ENCODE measurements at places on chromosomes 3 and 15. TPM values are rescaled to one million over a fixed set of nuclear protein-coding genes. Genes with fewer than 3 reads are reported as not detected.

Gene SLC38A3
- total RNA-seq, result not detected

Gene THAP10
- 3.0 TPM for total RNA-seq

Gene PIGBOS1
- 8.2 TPM for total RNA-seq

Gene MUC20
- total RNA-seq, result not detected

DNA sequence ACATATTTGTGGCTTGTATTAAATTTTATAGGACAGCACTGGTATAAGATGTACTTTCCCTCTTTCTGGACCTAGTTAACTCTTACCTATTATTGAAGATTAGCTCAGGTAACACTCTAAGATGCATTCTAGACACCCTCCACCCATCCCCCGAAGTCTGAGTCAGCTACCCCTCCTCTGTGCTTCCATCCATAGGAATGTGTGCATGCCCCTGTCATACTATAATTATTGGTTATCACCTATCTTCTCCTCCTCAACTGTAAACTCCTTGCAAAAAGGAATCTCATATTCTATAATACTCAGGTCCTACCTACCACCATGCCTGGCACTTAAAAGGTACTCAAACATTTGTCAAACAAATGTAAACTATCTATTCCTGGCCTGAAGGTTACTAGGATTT lies 3.0 kb downstream of the PEAK1 start:
- peaks cover 7% of the 10 kb centered on the region for H3K36me3 ChIP-seq
- no peaks in the 10 kb centered on the region for H3K27me3 ChIP-seq
- no peak for DNase-seq
- H3K27ac ChIP-seq, result no peak overlapping the region

GRCh38 chr15:46278486-46279090 lies 643.8 kb downstream of the SQOR start:
- no peaks in the 10 kb centered on the region for H3K36me3 ChIP-seq
- H3K27me3 ChIP-seq, result no peaks in the 10 kb centered on the region
- no peak for DNase-seq
- peaks cover 16% of the 10 kb centered on the region for H3K4me1 ChIP-seq
- no peak overlapping the region for H3K4me3 ChIP-seq

DNA sequence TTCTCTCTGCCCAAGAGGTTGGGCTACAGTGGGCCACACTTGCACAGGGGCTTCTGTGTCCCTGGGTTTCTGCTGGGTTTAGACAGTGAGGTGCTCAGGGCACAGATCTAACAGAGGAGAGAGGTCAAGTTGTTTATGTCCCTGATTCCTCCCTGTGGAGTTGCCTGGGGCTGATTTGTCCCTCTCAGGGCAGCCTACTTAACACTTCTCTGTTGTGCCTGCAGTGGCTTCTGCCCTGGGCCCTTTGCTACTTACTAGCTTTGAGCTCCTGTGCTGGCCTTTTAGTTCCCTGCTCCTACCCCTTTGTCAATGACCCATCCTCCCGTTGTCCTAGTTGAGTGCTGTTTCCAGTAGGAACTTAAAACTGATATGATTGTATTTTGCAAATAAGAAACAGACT lies 114.0 kb upstream of the RGMA start:
- peaks cover 5% of the 10 kb centered on the region for H3K36me3 ChIP-seq
- no peak for DNase-seq
- no peak overlapping the region for H3K4me3 ChIP-seq
- H3K27ac ChIP-seq, result no peak overlapping the region
- H3K27me3 ChIP-seq, result peaks cover 9% of the 10 kb centered on the region
- H3K4me1 ChIP-seq, result no peaks in the 10 kb centered on the region

GRCh38 chr3:94121161-94121560 lies 58.3 kb downstream of the NSUN3 start:
- no peak for DNase-seq
- H3K4me3 ChIP-seq, result no peak overlapping the region
- no peaks in the 10 kb centered on the region for H3K4me1 ChIP-seq
- H3K36me3 ChIP-seq, result no peaks in the 10 kb centered on the region
- H3K27ac ChIP-seq, result no peak overlapping the region

DNA sequence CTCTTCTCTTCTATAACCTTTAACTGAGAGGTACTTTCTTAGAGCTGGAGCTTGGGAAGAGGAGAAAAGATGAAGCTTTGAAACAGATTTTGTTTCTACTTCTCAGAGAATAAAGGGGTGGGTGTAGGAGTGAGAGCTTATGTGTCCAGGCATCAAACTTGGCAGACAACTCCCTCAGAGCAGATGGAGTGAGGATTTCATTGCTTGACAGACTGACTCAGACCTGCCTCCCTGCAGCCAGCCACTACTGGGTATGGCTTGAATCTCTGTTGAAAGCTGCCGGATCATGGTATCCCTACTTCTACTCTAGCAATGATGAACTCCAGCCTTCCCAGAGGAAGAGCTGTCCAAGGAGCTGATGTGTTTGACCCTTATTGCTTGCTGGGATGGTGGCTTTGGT lies 36.7 kb downstream of the SYN2 start:
- DNase-seq, result no peak
- H3K27ac ChIP-seq, result no peak overlapping the region
- H3K4me3 ChIP-seq, result no peak overlapping the region
- H3K4me1 ChIP-seq, result no peaks in the 10 kb centered on the region
- no peaks in the 10 kb centered on the region for H3K36me3 ChIP-seq
- H3K27me3 ChIP-seq, result peaks cover 6% of the 10 kb centered on the region

GRCh38 chr3:101243285-101244211 lies 76.8 kb downstream of the IMPG2 start:
- DNase-seq, result peak; percentile 1
- peaks cover 14% of the 10 kb centered on the region for H3K4me1 ChIP-seq
- 0 out of 2 replicates have a peak overlapping the region, but pooled peaks have one; percentile 15 for H3K27ac ChIP-seq
- no peak overlapping the region for H3K4me3 ChIP-seq
- peaks cover 2% of the 10 kb centered on the region for H3K27me3 ChIP-seq

DNA sequence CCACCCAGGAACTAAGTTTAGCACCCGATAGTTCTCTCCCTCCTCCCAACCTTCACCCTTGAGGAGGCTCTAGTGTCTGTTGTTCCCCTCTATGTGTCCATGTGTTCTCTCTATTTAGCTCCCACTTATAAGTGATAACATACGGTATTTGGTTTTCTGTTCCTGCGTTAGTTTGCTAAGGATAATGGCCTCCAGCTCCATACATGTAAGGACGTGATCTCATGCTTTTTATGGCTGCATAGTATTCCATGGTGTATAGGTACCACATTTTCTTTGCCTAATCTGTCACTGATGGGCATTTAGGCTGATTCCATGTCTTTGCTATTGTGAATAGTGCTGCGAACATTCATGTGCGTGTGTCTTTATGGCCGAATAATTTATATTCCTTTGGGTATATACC lies 66.9 kb upstream of the TRA2B start:
- no peak overlapping the region for H3K27ac ChIP-seq
- no peak overlapping the region for H3K4me3 ChIP-seq
- H3K36me3 ChIP-seq, result no peaks in the 10 kb centered on the region
- no peaks in the 10 kb centered on the region for H3K4me1 ChIP-seq

GRCh38 chr3:32117320-32117719 lies 10.9 kb downstream of the GPD1L start:
- no peak overlapping the region for H3K27ac ChIP-seq
- H3K4me3 ChIP-seq, result no peak overlapping the region
- no peaks in the 10 kb centered on the region for H3K27me3 ChIP-seq
- no peak for DNase-seq
- no peaks in the 10 kb centered on the region for H3K4me1 ChIP-seq

- H3K27me3 ChIP-seq, result no peaks in the 10 kb centered on the region
- DNase-seq, result no peak
- H3K4me3 ChIP-seq, result no peak overlapping the region
- no peak overlapping the region for H3K27ac ChIP-seq
- H3K36me3 ChIP-seq, result no peaks in the 10 kb centered on the region
Observed at GRCh38 chr3:131232711-131233267, 148.8 kb upstream of the NUDT16 start.

DNA sequence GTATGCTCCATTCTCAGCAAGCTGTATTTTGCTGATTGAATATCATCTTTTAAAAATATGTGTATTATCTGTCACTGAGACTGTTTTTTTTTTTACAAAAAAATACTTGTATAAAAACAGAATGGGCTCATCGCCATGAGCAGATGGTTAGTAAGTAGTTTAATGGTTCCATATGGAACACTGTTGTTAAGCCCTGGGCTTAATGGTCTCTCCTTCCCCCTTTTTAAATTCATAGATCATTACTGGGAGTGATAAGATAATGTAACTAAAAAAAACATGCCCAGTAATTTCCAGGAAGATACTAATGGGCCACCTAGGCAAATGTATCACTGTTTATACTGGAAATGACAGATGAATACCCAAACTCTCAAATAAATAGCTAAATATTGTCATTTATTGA lies 95.3 kb upstream of the TPRG1 start:
- no peaks in the 10 kb centered on the region for H3K36me3 ChIP-seq
- DNase-seq, result no peak
- H3K27me3 ChIP-seq, result peaks cover 2% of the 10 kb centered on the region
- H3K27ac ChIP-seq, result no peak overlapping the region

GRCh38 chr15:66614951-66615760 lies 49.4 kb upstream of the LCTL start:
- DNase-seq, result no peak
- H3K36me3 ChIP-seq, result no peaks in the 10 kb centered on the region
- peaks cover 3% of the 10 kb centered on the region for H3K27me3 ChIP-seq
- H3K4me3 ChIP-seq, result no peak overlapping the region
- H3K4me1 ChIP-seq, result peaks cover 20% of the 10 kb centered on the region

GRCh38 chr3:168003911-168004310 lies 91.8 kb downstream of the GOLIM4 start:
- no peaks in the 10 kb centered on the region for H3K27me3 ChIP-seq
- H3K4me1 ChIP-seq, result peaks cover 13% of the 10 kb centered on the region
- no peak overlapping the region for H3K4me3 ChIP-seq
- H3K27ac ChIP-seq, result no peak overlapping the region
- no peak for DNase-seq

DNA sequence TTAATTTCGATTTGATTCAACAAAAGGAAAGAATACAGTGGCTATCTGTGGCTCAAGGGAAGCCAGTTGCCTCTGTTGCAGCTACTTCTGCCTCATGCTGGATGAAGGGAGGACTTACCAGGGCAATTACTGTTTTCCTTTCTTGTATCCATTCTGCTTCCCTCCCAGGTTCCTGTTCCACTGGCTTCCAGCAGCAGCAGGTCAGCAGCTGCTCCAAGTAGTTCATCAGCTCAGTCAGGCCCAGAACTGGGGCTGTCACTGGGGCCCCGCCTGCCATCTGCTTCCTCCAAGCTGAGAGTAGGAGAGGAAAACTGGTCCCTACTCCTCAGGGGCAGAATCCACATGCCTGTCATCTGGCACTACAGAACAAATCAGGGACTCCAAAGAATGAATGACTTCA lies 48.6 kb upstream of the ULK4 start:
- no peak for DNase-seq
- H3K4me1 ChIP-seq, result peaks cover 33% of the 10 kb centered on the region
- no peak overlapping the region for H3K27ac ChIP-seq
- H3K27me3 ChIP-seq, result peaks cover 5% of the 10 kb centered on the region

DNA sequence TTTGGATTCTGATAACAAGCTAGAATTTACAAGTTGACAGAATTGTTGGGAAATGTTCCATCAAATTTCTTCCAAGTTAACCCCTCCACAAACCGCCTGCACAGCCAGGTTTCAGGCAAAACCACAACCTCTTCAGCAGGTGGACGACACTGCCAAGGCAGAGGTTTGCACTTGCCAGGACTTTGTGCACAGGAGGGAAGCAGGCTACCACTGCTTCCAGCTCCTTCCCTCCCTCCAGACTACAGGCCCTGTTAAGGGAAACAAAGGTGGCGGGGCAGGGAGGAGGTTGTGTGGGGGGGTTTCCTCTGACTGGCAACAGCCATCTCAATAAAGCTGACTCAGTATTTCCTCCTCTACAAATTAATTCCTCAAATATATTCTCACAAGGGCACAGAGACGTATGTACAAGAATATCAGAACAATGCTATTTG lies 42.2 kb downstream of the TBC1D2B start:
- peak overlapping the region; percentile 37 for H3K27ac ChIP-seq
- no peak overlapping the region for H3K4me3 ChIP-seq
- H3K36me3 ChIP-seq, result peaks cover 30% of the 10 kb centered on the region
- H3K27me3 ChIP-seq, result peaks cover 3% of the 10 kb centered on the region
- peaks cover 42% of the 10 kb centered on the region for H3K4me1 ChIP-seq
- DNase-seq, result no peak

DNA sequence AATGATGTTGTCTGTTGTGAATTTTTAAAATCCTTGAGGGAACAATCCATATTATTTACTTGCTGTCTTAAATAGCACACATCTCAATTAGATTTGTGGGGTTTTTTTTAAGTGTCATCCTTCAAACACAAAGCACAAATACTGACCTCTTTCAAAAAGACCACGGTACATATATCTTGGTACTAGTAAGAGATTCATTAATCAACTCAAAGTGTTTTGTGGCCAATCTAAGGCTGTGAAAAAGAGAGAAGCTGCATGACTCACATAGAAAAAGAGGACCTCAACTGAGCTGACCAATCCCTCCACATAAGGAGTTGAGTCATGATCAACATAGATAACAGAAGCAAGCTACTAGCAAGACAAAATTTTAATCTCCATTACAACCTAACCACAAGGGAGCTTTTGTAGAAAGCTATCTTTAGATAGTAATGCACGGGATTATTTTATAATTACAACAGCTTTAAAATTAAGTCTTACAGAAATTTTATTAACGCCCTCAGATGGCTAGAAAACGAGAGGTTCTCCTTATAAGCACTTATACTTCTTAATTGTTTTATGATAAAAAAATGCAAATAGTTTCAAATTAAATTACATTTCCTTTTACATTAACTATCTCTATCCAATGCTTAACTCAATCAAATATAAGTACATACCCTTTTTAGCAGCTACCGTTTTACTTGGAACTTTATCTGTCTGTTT lies 60.5 kb downstream of the TOP2B start:
- peak overlapping the region; percentile 6 for H3K4me3 ChIP-seq
- no peaks in the 10 kb centered on the region for H3K27me3 ChIP-seq
- DNase-seq, result peak; percentile 90
- H3K4me1 ChIP-seq, result peaks cover 30% of the 10 kb centered on the region
- peaks cover 21% of the 10 kb centered on the region for H3K36me3 ChIP-seq

DNA sequence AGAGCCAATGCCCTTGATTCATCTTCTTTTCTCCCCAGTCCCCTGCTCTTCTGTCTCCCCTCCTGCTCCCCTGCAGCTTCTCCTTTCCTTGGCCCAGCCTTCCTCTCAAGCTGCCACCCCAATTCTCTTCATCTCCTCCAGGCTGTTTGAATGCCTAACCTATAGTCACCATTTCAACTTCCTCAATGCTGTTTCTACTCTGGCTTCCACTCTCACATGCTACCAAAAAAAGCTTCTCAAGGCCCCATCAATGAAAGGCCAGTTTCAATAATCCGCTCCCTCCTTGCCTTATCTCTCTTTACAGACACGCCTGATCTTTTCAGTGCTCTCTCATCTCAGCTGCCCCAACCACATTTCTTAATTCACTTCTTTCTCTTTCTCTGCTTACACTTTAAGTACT lies 212.2 kb upstream of the GPR149 start:
- H3K27ac ChIP-seq, result no peak overlapping the region
- DNase-seq, result no peak
- H3K4me3 ChIP-seq, result no peak overlapping the region
- no peaks in the 10 kb centered on the region for H3K36me3 ChIP-seq

- no peak for DNase-seq
- H3K4me1 ChIP-seq, result no peaks in the 10 kb centered on the region
Observed at GRCh38 chr3:54322354-54322753, 200.0 kb downstream of the CACNA2D3 start.

DNA sequence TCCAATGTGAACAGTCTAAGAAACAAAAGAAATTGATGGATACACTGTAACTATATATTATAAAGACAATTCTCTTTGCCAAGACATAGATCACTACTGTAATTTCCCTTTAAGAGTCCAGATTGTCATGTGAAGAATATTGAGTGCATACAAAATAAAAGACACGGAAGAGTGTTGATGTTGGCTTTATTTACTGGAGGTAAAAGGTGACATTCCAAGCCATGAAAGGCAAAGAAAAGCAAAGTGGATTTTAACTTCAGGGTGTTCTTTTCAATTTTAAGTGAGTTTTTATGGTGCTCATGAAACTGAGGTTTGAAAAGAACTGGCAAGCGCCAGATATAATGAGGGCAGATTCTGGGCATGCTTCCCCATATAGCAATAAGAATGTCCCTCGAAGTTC lies 529.3 kb downstream of the MECOM start:
- no peak for DNase-seq
- peaks cover 13% of the 10 kb centered on the region for H3K4me1 ChIP-seq
- no peak overlapping the region for H3K27ac ChIP-seq

Measured in HFFc6 (cell line).